Choroid plexus epithelial cell (primary cell): ENCODE measurements at places on chromosomes 3 and 15.
A peak's percentile ranks its signal among the peaks of the same experiment; 100 is the strongest.

GRCh38 chr3:109973733-109974132 lies 636.4 kb upstream of the DPPA4 start:
- DNase-seq, result peak; percentile 39

- peak; percentile 98 for DNase-seq
These were observed at the start of gene MAGI1 for GRCh38 chr3:66038726-66039589. Gene MAGI1, minus strand, starts transcription at chr3:66038918. Its CDS starts 610 bp downstream, at chr3:66038308.

DNA sequence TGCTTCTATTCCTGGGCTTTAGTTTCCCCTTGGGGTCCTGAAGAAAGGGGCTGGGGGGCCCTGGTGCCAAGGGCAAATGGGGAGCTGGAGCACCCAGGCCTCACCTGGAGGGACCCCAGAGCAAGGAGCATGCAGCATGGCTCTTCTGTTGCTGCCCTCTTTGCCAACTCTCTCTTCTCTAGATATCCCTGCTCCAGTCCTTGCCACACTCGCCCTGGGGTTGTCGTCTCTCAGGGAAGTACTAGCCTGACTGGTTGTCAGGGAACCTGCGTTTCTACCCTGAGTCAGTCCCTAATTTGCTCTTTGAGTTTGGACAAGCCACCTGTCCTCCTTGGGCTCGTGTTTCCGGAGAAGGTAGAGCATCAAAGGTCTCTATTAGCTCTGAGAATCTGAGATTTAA lies 63.7 kb upstream of the UBE2Q2 start:
- no peak for DNase-seq

GRCh38 chr3:159824333-159824732 lies 164.3 kb upstream of the IL12A start:
- peak; percentile 82 for DNase-seq

GRCh38 chr3:188672840-188673239 lies 498.9 kb upstream of the TPRG1 start:
- no peak for DNase-seq

DNA sequence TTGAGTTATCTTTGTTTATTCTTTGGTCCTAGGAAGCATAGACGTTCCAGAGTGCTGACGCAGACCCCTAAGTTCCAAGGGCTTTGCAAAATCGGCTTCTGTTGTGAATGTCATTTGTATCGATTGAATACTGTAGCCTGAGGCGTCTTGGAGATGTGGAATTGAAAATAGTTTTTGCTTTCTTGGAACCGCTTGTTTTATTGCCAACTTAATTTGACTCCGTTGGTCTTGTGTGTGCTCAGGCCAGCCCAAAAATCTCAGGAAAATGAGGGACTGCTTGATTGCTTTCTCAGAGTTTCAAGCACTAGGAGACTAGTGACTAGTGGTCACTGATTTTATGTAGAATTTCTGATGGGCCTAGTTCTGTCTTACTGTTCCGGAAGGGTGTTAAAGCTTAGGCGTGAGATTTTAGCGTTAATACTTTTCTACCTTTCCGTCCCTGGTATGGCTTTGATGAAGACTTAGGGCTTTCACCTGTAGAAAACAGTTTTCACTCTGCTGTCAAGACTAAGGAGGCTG lies 263 bp upstream of the UTS2B start:
- peak; percentile 91 for DNase-seq

DNA sequence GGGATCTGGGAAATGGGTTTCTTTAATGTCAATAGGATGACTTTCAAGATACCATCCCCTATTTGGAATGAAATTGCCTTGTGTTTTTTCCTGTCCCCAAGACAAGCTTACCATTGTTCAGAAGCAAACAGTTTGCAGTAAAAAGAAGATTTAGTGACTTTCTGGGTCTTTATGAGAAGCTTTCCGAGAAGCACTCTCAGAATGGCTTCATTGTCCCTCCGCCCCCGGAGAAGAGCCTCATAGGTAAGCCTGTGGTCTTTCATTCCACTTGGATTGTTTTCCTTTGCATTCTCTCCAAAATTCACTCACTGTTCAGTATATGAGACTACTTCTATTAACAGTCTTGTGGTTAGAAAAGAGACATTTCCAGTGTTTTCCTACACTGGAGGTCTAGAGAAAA lies 25.6 kb upstream of the SNX22 start:
- DNase-seq, result no peak

DNA sequence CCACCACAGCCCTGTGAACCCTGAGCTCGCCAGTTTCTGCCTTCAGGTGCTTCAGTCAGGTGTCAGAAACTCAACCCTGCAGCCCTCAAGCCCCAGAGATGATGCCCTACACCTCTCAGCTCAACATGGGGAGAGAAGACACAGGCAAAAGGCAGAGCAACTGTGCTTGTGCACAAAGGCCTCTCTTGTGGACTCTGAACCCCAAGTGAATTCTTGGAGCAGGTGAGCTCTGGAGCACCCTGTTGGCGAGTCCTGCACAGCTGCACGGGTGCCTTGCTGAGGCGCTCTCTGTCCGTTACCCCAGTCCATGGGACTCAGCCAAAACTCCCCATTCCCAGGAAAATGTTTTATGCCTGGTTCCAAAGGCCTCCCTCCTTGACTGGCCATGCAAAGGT lies 197.0 kb downstream of the KLF13 start:
- DNase-seq, result no peak

GRCh38 chr3:69462022-69462825 lies 76.3 kb upstream of the FRMD4B start:
- no peak for DNase-seq

DNA sequence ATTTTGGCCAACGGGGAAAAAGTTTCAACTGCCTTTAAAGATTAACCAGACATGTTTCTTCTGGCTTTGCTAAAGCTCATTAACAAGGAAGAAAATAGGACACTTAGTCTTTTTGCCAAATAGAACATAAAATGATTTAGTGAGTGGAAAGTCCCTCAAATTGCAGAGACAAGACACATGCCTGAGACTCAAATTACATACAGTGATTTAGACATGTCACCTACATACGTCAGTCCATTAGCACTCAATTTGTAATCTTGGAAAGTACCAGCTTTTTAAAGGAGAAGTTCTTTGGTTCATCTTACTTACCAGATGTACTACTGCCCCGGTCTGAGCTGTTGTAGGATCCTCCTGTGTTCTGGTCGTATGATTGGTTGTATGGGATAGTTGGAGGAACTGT lies 1134.2 kb downstream of the ROBO1 start:
- DNase-seq, result peak; percentile 69

DNA sequence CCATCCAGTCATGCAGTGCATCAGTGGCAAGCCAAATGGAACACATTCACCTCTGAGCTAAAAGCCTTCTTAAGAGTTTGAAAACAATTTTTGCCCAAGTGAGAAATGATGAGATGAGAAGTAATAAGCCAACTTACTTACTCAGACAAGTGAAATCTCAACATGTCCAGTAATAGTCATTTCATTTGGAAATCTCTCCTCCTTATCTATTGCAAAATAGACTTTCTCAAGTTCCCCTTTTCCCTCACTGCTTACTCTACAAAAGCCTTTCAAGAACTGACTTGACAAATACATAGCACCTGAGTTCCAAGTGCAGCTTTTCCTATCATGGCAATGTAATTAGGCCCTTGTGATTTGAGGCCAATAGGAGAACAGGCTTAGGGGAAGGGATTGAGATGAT lies 282.3 kb downstream of the SLC9A9 start:
- peak; percentile 70 for DNase-seq

GRCh38 chr15:73540161-73540560 lies 93.0 kb downstream of the NPTN start:
- DNase-seq, result peak; percentile 33

DNA sequence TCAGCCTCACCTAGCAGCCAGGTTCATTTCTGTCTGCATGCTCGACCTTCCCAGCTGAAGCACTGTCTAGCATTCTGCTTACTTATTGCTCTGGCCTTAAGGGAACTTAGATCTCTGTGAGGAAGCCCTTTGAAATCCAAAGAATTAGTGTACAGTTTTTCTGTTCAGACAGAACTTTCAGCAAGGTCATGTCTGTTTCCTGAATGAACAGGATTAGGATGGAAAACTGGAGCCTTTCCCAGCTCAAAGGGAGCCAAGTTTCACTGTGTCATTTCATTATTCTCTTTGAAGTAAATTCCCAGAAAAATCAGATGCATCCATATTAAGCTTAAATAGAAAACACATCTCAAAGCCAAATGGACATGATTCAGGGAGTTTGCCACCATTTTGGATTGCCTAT lies 457.3 kb upstream of the KCNMB2 start:
- DNase-seq, result peak; percentile 67

DNA sequence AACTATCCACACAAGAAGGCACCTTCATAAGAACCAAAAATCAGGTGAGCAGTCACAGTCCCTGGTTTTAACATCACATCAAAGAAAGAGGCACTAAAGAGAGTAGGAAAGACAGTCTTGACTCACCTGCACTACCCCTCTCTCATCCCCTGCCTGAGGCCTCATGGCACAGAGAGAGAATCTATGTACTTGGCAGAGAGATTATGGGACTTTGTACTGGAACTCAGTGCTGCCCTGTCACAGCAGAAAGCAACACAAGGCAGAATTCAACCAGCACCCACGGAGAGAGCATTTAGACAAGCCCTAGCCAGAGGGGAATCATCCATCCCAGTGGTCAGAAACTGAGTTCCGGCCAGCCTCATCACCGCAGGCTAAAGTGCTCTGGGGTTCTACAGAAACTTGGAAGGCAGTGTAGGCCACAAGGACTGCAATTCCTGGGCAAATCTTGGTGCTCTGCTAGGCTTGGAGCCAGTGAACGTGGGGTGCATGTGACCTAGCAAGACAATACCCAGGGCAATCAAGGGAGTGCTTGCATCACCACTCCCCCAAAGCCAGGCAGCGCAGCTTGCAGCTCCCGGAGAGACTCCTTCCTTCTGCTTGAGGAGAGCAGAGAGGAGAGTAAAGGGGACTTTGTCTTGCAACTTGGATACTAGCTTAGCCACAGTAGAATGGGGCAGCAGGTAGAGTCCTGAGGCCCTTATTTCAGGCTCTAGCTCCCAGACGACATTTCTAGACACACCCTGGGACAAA lies 8.5 kb upstream of the RUVBL1 start:
- no peak for DNase-seq

- no peak for DNase-seq
These were observed 47.0 kb downstream of the THSD4 start for GRCh38 chr15:71162309-71162708.

DNA sequence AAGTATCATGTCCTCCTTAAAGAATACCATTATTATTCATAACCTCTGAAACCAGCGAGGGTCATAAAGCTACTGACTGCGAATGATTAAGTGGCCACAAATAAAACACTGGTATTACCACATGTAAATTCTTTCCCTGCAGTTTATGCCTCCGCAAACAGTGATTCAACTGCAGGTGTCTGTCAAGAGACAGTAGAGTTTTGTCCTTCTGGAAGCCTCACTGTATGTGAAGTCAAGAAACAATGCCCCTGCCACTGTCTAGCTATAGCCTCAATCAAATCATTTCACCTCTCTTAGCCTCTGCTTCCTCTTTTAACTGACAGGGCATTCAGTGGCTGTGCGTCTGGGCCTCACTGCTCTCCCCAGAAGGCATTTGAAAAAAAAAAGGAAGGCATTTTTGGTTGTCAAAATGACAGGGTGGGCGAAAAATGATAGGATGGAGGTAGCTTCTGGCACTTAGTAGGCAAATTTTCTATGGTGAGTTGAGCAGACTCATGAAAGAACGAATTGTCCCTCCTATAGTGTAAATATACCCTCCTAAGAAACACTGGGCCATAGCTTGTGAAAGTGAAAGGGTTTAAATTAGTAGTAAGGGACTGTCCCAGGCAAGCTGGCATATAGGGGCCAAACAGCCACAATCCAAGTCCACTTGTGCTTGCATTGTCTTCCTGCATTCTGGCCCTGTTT lies 66.7 kb downstream of the FILIP1L start:
- DNase-seq, result peak; percentile 94

DNA sequence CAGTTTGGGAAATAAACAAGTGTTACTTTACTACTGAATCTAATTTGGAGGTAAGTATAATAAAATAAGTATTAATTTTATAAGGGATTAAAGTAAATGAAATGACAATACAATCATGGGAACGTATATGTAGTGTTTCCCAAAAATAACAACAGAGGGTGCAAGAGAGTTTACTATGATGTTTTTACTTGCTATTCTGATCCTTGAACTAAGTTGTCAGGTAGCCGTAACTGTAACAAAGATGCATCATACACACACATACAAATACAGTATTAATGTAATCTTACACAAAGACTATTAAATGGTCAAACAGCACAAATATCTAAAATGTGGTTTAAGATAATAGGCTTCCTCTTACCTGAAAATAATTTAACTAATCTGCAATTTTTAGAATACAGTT lies 311.4 kb downstream of the TBC1D5 start:
- DNase-seq, result peak; percentile 72

DNA sequence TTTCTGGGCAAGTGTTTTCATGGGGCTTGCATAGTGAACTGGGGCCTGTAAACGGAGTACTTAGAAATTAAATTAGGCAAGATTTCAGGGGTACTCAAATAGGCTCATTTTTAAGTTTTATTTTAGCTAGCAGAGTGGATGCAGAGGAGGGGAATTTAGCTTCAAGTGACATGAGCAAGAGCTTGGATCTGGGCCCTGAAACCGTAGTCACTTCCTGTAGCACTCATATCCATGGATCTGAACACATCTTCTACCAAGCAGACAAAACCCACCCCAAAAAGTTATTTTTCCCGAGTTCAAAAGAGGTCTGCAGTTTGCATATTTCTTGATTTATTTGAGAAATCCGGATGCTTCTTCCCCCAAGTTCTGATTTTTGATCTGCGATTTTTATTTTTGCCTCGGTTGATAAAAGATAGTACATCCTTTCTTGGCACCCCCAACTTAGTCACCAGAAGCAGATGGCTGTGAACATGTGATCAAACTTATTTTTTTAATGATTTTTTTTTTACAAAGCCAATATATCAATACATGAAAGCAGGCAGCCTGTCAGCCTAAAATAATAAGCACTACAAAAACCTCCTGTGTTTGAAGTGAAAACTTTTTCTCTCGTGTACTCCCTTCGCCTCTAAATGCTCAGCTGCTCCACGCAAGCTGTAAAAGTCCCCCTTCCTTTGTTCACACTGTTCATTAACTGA lies 36.6 kb upstream of the STT3B start:
- no peak for DNase-seq

GRCh38 chr3:97613139-97613538 lies 151.4 kb upstream of the ARL6 start:
- DNase-seq, result no peak

DNA sequence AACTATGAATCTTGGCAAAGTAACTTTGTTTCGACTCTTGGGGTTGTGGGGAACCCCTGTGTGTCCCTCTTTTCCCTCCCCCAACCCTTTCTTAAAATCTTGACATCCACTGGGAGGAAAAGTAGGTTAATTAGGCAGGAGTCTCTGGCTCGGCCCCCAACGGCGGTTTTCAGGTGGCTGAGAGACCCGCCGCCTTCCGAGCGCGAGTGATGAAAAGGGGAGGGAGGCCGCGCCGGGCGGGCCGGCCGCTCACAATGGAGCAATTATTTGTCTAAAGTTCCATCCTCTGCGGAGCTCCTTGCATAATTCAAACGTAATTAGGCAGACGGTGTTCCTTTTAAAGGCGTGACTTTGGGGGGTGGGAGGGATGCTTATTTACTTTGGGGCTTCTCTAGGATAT lies 51.7 kb downstream of the ZIC4 start:
- DNase-seq, result peak; percentile 10

- DNase-seq, result peak; percentile 74
These were observed 612.7 kb downstream of the TBL1XR1 start for GRCh38 chr3:176584413-176585176.
